ENCODE measurements at places on chromosomes 16 and 17.

DNA sequence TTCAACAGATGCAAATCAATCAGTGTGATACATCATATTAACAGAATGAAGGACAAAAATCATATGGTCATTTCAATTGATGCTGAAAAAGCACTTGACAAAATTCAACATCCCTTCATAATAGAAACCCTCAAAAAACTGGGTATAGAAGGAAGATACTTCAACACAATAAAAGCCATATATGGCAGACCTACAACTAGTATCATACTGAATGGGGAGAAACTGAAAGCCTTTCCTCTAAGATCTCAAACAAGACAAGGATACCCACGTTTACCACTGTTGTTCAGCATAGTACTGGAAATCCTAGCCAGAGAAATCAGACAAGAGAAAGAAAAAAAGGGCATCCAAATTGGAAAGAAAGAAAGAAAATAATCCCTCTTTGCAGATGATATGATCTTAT, 47.1 kb upstream of the NACA2 start:
- no peak for DNase-seq

GRCh38 chr16:10868596-10869469, 8.2 kb upstream of the CIITA start:
- no peak for DNase-seq

GRCh38 chr16:76837872-76838271, 353.1 kb upstream of the MON1B start:
- no peak for DNase-seq

GRCh38 chr17:8621585-8621984, 8.9 kb downstream of the MYH10 start:
- no peak for DNase-seq

DNA sequence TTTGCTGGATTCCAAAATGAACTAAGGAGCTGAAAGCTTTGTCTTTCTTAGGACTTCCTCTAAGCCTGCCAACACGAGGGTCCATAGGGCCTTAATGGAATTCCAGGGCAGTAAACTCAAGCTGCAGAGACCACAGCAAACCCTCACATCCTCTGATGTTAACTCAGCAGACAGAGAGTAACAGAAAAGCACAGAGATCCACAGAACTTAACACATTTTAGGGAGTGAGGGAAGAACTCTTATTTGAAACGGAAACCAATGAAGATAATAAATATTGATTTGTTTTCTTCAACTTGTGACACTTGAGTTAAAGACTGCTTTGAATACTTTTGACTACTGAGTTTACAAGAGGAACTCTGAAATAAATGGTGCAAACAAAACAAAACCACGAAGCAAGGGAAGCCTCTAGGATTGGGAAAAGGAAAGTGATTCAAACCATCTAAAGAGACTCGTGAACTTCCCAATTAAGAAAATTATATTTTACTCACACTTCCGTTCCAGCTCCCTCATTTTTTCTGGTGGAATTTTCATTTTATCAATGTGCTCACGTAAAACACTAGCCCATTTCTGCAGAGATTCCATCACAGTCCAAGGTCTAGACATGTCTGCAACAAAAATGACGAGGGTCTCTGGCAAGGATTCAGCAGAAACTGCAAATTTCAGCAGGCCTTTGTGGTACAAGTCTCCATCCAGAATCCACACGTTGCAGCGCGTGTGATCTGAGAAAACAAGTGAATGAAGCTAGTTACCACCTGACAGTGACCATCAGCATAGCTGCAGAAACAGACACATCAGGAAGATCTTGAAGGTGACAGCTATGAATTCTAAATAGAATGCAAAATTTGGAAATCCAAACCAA, 9.2 kb downstream of the DYNC1LI2 start:
- no peak for DNase-seq

DNA sequence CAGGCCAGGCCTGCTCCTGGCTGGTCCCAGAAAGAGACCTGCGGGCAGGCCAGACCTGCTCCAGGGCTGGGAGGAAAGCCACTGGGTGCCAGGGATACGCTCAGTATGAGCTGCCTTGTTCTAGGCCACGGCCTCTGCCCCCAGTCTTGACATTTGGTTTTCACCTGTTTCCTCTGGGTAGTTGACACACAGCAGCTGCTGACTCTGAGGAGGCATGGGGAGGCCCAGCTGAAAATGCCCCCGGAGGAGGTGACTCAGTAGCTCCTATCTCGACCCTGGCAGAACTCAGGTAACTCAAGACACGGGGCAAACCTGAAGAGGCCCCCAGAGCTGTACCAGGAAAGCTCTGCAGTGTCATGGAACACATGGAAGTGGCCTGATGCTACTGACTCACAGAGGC, 13.9 kb upstream of the ADGRG1 start:
- no peak for DNase-seq

DNA sequence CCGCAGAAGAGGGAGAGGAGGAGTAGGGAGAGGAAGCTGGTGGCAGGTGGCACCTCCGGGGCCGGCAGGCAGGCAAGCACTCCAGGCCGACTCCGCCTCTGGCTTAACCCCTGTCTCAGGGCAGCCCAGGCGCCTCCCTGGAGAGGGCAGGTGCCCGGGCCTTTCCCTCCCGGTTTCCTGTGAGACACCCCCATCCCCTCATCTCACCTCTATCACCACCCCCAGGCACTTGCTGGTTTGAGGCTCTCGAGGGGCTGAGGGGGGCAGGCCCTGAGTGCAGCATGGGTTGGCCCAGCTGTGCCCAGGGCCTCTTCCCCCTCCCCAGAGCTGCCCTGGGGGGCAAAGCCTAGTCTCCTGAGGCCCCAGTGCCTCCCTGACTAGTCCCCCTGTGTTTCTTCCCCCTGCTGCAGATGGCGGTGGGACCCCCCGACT, 6.0 kb downstream of the DOC2A start:
- DNase-seq = no peak

DNA sequence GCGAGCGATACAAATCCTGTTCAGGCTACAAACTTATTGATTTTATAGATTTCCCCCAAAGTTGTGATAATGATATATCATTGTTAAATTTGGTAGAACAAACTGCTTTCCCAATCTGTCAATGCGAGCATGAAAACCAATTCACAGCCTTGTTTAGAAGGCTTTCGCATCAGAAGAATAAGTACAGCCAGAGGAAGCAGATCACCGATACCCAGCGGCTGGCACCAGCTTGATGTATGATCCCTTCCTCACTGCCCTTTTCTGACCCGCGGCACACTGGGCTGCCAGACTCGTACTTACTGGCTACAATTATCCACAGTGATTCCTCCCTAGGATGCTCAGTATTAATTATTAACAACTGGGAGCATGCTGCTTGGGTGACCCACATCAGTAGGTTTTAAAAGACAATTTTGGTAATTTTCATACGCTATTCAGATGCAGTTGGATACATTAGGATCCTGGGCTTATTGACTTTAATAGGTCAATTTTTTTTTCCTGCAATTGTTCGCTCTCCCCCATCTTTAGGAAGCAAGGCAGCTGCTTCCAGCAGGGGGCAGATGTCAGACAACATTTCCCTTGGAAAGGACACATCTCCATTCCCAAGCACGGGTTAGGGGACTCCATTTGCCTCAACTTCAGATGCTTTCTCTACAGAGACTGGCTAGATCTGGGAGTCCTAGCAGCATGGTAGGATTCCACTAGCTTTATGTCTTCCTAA, 582.7 kb upstream of the PSMD7 start:
- DNase-seq = no peak

- DNase-seq = no peak
Measured at GRCh38 chr17:18102640-18103039, 5.9 kb upstream of the MYO15A start.

DNA sequence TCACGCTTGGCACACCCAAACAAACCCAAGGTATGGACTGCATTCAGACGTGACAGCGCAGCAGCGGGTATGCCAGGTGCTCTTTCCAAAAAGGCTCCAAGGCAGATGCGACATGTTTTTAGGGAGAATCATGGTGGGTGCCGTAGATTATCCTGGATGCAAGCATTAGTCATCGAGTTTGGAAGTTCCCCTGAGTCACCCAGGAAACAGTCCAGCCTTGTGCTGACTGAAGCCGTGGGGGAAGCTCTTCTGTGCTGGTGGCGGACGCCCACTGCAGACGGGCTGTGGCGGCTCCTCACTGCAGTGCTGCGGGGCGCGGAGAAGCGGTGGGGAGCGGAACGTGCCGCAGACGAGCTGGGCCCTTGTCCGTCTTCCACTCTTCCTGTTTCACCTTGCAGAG, 13.9 kb downstream of the JPT2 start:
- no peak for DNase-seq

DNA sequence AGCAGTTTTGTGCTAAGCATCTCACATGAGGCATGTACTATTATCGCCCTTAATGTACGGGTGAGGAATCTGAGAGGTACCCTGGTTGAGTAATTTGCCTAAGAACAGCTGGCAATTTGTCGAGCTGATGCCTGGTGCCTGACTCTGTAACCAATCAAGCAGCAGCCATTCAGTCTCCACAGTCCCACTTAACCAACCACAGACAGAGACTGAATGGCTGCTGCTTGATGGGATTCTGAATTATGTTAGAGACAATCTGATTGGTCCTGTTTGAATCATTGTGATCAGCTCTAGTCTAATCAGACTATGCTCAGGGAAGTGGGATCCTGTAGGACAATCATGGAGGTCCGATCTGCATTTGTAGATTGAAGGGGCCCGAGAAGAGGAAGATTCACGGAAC, 447.0 kb downstream of the SHISA9 start:
- DNase-seq = no peak

DNA sequence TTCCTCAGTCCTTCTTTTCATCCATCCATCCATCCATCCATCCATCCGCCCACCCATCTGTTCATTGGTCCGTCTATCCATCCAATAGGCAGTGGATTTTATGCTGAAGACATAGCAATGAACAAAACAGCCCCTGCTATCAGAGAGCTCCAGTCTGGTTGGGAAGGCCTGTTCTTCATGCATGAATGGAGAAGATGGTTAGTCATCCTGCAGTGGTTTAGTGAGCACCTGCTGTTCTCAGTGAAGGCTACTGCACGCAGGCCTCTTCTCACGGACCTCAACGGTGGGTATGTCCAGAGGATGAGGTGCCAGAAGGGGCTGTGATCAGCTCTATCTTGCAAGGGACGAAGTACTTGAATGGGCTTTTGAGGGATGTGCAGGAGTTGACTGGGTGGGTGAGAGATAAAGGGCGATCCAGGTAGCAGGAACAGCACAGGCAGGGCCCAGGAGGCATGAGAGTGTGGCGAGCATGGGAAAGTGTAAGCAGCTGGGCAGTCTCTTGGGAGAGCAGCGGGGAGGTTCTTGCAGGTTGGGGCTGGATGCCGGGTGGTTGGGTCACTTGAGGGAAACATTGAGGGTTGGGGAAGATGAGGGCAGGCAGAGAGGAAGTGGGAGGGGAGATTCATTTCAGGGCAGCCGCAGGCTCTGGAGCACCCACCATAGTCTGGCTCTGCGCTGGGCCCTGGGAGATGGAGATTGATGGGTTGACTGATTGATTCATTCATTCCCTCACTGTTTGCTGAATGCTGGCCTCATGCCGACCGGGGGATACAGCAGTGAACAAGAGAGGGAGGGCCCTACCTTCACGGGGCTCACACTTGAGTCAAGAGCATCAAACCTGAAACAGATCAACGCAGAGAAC, 115.0 kb upstream of the CIBAR2 start:
- DNase-seq = no peak

GRCh38 chr17:46010597-46011186, 11.6 kb downstream of the STH start:
- no peak for DNase-seq

- no peak for DNase-seq
Measured at GRCh38 chr16:69093974-69094373, 11.5 kb upstream of the HAS3 start.

DNA sequence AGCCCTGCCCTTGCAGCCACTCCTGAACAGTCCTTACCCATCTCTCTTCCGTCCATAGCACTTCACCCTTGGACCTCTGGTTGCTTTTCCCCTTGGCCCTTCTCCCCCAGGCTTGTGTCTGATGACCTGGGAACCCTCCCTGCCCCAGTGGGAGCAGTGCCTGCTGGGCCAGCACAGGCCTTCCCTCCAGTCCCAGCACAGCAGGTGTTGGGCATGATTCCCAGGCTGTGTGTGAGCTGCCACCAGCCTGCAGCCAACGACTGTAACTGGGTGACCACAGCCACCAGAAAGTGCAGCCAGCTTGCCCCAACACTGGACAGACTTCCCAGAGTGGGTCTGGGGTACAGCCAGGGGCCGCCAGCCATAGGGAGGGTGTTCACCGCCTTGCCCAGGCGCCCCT, 30.0 kb downstream of the CRAMP1 start:
- DNase-seq = no peak

- no peak for DNase-seq
Measured at GRCh38 chr16:86497551-86498021, 12.7 kb upstream of the FOXF1 start.

- no peak for DNase-seq
Measured at GRCh38 chr17:1779571-1780131, 17.8 kb downstream of the SERPINF1 start.

GRCh38 chr17:32558326-32558955, 71.6 kb downstream of the CDK5R1 start:
- DNase-seq = no peak

GRCh38 chr17:17322516-17323510, 19.6 kb downstream of the NT5M start:
- DNase-seq = no peak

- no peak for DNase-seq
Measured at GRCh38 chr16:732936-733335, 6.0 kb downstream of the HAGHL start.

GRCh38 chr16:2821487-2822157, 4.6 kb downstream of the PRSS21 start:
- no peak for DNase-seq

DNA sequence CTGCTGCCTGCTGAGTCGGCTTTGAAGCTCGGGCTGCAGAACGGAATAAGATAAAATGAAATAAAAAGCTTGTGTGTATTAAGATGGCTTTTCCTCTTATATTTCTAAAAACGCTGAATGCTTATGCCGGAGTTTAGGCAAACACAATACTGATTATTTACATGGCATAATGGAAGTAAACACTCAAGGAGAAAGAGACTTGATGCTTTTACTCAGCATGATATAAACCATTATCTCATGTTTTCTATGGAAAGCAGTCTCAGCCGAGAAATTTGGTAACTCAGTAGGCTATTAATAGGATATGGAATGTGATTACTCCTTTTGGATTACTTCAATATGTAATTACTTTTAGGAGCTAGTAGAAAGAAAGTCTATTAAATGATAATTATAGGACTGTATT, 153.3 kb downstream of the CDH11 start:
- no peak for DNase-seq

- DNase-seq = no peak
Measured at GRCh38 chr17:78351449-78352006, 8.3 kb downstream of the SOCS3 start.

- DNase-seq = no peak
Measured at GRCh38 chr17:17183744-17184143, 22.4 kb downstream of the PLD6 start.

- no peak for DNase-seq
Measured at GRCh38 chr16:72312828-72313227, 140.9 kb upstream of the PMFBP1 start.

- no peak for DNase-seq
Measured at GRCh38 chr16:11425140-11425539, 79.9 kb downstream of the RMI2 start.

Data from NCI-H2081 treated with DMSO at 0.1 percent for 48 hours (cell line).